ENCODE measurements at places on chromosomes 7 and 10.

- no peak for DNase-seq
These were observed 230.7 kb upstream of the FZD1 start for GRCh38 chr7:91033574-91033973.

- DNase-seq = no peak
These were observed at the start of gene RARRES2 for GRCh38 chr7:150341263-150342120. RARRES2 (minus strand) TSS chr7:150341629; CDS start chr7:150340609, 1,020 bp downstream.

- peak; percentile 58 for DNase-seq
These were observed 96.9 kb downstream of the HIPK2 start for GRCh38 chr7:139680676-139681462.

DNA sequence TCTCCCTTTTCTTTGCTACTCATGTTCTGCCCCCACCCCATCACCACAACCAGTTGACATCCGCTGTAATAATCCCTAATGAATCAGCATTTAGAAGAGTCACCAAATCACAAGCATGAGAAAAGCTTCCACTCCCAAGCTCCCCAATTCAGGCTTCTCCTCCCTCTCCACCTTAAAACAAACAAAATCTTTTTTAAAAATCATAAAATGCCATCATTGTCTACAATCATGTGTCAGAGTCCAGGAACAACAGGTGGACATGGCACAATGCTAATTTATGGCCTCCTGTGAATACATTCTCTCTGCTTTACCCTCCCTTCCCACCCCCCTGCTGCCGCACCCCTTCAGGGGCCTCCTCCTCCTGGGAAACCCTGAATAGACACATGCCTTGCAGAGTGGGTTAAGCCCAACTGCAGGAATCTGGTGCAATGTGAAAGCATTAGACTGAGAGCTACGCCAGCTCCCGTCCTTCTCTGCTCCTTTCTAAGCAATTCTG lies 3.7 kb downstream of the LRRC4 start:
- DNase-seq = no peak

GRCh38 chr7:44706788-44707557 lies 41.7 kb upstream of the ZMIZ2 start:
- no peak for DNase-seq

DNA sequence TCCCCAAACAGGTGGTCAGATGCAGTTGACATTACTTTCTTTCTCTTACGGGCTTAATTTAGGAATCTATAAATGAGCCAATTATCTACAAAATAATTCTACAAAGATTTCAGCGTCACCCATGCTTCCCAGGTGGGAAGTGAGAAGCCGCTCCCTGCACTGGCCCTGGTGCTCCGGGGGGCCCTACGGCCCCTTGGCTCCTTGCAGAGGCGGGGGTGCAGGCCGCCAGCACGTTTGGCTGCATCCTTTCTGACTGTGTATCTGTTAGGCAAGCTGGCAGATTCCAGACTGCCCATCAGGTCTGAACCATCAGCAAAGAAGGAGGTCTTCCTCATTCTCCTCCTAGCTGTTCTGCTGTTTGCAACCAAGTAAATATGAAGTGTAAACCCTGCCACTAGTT lies 16.3 kb downstream of the VWC2 start:
- DNase-seq = no peak

GRCh38 chr7:93958216-93958615 lies 36.7 kb downstream of the GNG11 start:
- no peak for DNase-seq

GRCh38 chr10:77626266-77626935 lies 11.2 kb downstream of the KCNMA1 start:
- no peak for DNase-seq

DNA sequence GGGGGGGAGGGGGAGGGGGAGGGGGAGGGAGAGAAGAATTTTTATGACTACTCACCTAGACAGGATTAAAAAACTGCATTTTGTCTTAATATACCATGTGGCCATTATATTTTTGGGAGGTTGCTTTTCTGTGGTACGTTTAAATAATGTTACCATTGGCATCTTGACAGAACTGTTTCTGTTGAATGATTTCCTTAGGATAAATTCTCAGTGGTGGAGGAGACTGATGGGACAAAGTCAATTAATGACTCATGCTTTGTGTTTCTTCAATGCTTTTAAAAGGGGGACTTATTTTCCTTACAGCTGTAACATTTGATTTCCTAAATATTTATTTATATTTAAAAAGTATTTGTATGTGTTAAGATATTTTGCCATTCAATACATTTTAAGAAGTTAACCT lies 13.7 kb downstream of the AGR2 start:
- no peak for DNase-seq

- peak; percentile 53 for DNase-seq
These were observed 2.7 kb upstream of the IQUB start for GRCh38 chr7:123537026-123537642.

GRCh38 chr7:130950741-130951140 lies 216.7 kb upstream of the KLF14 start:
- no peak for DNase-seq

DNA sequence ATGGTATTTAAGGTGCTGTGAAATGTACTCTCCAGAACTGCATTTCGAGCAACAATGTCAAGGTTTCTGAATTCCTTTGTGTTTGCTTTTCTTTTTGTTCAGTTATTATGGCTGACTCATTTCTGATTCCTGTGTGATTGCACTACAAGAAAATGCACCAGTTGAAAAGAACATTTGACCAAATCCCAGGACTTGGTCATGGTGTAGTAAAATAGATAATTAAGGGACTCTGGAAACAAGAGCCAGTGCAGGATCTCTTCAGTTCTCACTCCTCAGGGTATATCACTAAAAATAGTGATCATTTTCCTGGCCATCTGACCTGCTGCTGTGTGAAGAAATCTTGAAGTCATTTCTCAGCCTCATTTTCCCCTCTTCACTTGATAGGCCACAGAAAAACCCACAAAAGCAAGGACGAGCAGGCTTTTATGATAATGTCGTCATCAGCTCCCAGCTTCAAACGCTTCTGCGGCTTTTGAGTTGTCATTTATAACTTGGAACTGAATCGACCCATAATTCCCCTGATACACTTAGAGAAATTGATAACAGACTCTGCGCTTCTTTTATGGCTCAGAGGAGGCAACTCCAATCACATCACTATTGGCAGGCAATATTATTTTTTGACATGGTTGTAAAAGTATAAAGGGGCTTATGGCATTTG lies 274.7 kb downstream of the HDAC9 start:
- DNase-seq = no peak

GRCh38 chr10:61304746-61305145 lies 148.4 kb downstream of the TMEM26 start:
- DNase-seq = no peak

DNA sequence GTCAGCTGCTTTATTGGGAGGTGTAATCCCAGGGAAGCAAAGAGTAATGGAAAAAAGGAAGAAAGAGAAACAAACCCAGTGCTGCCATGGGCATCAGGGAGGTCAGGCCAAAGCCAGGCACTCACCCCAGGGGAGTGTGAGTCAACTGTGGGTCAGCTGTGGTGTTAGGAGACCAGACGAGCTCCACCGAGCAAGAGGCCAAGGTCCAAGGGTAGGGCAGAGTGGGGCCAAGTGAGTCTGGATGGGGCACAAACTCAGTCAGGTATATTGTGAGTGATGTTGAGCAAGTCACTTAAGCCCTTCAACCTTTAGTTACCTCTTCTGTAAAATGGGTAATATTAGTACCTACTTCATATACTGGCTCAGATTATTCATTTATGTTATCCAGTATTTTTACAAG lies 30.4 kb upstream of the CDK13 start:
- no peak for DNase-seq

- no peak for DNase-seq
These were observed 529 bp downstream of the CLDN3 start for GRCh38 chr7:73769481-73770001.

DNA sequence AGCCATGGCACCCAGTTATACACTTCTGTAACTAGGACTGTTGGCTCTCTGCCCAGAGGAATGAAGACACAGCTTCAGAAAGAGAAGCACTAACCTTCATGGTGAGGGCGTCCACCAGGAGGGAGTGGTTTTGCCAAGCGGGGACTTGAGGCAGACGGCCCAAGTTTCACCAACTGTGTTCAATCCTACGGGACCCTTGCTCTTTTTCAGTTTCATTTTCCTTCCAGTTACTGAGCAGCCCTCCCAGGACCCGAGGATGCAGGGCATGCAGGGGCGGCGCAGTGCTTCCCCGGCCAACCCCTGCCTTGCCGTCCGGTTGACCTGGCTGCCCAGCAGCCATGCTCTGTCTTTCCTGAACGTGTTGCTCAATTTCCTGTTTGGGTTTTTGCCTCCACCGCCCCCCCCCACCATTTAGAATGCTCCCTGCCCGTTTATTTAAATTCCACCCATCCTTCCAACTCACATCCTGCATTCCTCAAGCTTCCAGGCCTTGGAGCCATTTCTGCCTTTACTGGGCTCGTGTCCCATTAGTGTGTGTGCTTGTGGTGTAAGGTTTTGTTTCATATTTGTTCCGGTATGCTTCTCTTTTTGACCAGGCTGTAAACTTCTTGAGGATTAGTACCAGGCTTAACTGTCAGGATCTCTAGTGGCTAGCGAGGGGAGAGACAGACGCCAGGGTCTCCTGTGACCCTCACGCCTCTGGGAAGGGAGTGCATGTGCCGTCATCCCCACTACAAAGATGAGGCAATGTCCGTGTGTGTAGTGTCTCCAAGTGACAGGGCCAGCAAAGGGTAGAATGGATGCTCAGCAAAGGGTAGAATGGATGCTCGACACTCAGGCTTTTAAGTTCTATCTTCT lies 31.6 kb downstream of the IL15RA start:
- DNase-seq = no peak

DNA sequence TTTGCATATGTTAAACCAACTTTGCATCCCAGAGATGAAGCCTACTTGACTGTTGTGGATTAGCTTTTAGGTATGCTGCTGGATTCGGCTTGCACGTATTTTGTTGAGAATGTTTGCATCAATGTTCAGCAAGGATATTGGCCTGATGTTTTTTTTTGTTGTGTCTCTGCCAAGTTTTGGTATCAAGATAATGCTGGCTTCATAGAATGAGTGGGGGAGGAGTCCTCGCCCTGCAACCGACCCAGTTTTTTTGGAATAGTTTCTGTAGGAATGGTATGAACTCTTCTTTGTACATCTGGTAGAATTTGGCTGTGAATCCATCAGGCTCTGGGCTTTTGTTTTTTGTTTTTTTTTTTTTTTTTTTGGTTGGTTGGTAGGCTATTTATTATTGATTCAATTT lies 147.9 kb downstream of the AHR start:
- no peak for DNase-seq

GRCh38 chr10:37896436-37896835 lies 39.0 kb upstream of the ZNF248 start:
- no peak for DNase-seq

DNA sequence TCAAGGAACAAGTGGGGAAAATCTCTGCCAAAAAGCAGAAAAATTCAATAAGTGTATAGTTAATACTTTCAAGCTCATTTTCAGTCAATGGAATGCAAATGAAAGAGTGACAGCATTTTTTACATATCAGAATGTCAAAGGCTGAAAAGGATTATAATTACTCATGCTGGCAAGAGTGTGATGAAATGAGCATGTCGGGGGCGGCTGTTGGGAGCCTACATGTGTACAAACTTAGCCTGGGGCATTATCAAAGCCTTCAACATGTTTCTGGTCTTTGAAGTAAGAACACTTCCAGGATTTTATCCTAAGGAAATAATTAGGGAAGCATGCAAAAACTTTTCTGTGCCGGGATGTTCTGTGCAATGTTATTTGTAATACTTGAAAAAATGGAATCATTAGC lies 221.7 kb upstream of the LYZL1 start:
- DNase-seq = no peak

DNA sequence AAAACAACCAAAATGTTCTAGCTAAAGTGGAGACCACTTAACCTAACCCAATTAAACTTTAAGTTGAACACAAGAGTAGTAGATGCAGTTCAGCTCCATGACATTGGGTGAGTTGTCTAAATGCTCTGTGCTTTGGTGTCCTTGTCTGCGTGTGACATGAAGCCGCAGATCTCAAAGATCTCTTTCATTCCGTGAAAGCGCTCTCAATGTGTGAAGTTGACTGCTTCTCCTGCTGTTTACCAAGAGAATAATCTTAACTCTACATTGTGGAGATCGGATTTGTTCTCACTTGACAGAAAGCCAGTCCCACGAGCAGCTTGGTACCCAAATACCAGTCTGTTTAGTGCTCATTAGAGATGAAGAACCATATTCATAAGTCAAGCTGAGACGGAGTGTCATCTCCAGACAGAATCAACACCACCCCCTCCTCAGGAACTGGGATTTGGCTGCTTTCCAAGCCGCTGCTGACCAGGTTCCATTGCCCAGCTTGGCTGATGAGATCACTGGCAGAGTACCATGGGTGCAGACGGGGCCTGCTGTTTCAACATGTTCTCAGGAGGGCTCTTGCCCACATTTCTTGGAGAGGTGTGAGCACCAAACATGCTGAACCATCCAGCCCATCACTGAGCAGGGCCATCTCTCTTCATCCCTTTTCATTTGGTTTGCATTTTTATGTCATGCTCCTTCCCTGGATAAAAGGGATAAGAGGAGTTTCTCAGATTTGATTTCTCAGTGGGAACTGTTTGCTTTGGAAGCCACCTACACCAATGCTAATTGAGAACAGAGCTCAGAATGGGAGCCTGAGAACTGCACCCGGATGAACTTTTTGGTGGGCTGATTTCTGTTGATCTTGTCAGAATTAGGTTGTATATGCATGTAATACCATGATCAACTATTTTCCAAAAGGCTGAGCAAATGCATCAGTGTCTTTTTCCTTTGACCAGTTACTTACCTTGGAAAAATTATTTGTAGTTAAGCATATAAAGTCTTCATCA lies 95.8 kb upstream of the AGBL3 start:
- no peak for DNase-seq

- no peak for DNase-seq
These were observed 75.9 kb upstream of the SLF2 start for GRCh38 chr10:100836891-100837290.

DNA sequence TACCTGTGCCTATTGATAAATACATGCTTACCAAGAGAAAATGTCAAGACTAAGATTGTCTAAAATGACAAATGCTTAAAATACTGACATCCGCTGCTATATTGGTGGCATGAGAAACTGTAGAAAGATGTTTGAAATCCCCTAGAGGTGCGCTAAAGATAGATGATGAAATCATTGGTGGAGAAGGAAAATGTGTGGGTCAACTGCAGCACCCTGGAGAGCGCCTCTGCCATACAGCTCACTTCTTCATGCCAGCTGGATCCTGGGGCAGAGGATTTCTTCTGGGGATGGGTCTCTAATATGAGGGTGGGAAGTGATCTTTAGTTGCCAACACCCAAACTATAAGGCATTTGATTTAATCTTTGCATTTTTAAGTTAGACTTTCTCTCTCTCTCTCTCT lies 680.4 kb upstream of the POM121L12 start:
- DNase-seq = no peak

DNA sequence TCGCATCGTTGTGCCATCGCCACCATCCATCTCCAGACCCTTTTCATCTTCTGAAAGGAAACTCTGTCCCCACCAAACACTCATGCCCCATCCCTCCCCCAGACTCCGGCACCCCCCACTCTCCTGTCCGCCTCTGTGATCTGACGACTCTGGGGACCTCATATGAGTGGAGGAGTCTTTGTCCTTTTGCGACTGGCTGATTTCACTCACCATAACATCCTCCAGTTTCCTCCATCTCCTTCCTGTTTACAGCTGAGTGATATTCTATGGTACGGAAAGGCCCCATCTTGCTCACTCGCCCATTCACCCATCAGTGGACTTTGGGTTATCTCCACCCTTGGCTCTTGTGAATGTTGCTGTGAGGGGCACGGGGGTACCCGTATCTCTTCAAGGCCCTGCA lies 11.8 kb upstream of the INSIG1 start:
- no peak for DNase-seq

- DNase-seq = no peak
These were observed 176.2 kb downstream of the GALNT17 start for GRCh38 chr7:71308096-71308495.

- no peak for DNase-seq
These were observed 58.0 kb downstream of the GNAT3 start for GRCh38 chr7:80453699-80454340.

- DNase-seq = no peak
These were observed 367.0 kb upstream of the MGMT start for GRCh38 chr10:129099992-129100391.

Measured in CD4-positive, alpha-beta T cell treated with Interleukin-2 at 100 ng/mL for 4 hours (primary cell).